ENCODE measurements at places on chromosomes 1 and 21. TPM values are rescaled to one million over a fixed set of nuclear protein-coding genes. Genes with fewer than 3 reads are reported as not detected.

Gene CFHR2
- total RNA-seq: not detected

Gene S100A3
- total RNA-seq: 5.0 TPM

Gene GMEB1
- 7.5 TPM for total RNA-seq

Gene ITGB2
- 0.30 TPM for total RNA-seq

Gene LCE3D
- total RNA-seq: not detected

Gene CYP4Z1
- not detected for total RNA-seq

Gene LIPI
- not detected for total RNA-seq

Gene FAM110D
- 0.08 TPM for total RNA-seq

Gene RXFP4
- total RNA-seq: not detected

Gene FOXE3
- total RNA-seq: not detected
